Effector memory CD8-positive, alpha-beta T cell (primary cell): ENCODE measurements at places on chromosomes 6 and 20.

DNA sequence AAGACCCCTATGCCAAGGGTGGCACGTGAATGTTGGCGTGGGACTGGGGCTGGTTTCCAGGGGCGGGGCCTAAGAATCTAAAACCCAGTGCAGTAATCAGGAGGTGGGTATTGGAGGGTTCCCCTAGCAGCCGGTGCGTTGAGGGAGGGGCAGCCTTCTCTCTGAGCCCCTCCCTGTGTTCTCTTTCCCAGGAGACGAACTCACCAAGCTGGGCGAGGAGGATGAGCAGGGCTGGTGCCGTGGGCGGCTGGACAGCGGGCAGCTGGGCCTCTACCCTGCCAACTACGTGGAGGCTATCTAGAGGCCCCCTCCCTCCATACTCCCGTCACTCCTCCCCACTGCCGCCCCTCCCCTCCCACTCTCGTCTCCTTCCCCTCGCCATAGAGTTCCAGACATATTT, 23.9 kb downstream of the SPDEF start:
- DNase-seq, result no peak

DNA sequence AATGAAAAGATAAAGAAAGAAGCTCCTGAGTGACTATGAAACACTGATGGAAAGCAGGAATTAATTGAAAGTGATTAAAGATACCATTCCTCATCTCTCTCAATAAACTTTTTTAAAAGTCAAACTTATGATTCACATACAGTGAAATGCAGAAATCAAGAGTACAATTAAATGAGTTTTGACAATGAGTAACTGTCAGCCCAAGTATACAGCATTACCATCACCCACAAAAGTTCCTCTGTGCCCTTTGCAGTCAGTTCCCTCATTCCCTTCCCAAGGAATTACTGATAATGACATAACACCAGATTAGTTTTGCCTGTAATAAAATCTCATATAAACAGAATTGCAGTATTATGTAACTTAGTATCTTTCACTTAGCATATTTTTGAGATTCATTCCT, 44.5 kb downstream of the ATG5 start:
- no peak for DNase-seq

GRCh38 chr6:10951675-10952282, 64.9 kb downstream of the SYCP2L start:
- DNase-seq, result no peak

DNA sequence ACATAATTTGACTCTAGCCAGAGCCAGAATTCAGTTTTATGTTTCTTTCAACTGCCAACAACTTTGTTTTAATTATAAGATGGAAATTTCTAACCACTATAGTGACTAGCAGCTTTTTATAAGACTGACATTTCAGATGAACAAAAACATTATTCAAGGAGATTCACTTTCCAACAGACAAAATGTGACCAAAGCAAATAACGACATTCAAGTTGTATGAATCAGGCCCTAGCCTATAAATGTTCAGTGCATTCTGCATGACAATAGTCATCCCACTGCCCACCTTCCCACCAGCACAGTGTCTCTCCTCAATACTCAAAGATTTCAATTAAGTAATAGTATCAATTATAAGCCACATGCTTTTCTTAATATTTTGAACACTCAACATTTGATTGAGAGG, 200.7 kb downstream of the KHDC1L start:
- no peak for DNase-seq

GRCh38 chr6:88163616-88164015, 2.5 kb downstream of the CNR1 start:
- no peak for DNase-seq

- DNase-seq, result no peak
Observed at GRCh38 chr6:7424967-7425807, 35.6 kb downstream of the RIOK1 start.
